GOT3 (cell line): ENCODE measurements at places on chromosomes 7 and 10.

GRCh38 chr7:68474661-68475216 lies 1123.5 kb upstream of the AUTS2 start:
- DNase-seq, result no peak

DNA sequence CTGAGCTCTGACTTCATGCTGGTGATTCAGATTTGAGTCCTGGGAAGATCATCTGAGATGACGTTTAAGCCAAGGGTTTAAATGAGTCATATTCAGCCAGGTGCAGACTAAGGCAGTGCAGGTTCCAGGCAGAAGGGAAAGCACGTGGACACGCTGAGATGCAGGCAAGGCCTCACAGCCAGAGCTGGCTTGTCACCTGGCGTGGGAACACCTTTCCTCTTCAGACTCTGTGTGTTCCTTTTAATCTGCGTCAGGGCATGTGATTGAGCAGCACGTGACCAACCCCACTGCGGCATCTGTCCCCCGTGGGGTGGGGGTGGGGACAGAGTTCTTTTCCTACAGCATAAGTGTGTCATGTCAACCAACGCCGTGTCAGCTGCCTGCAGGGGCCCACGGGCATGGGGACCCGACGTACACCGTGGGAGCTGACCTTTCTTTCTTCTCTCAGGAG lies 10.7 kb upstream of the IDI2 start:
- no peak for DNase-seq

DNA sequence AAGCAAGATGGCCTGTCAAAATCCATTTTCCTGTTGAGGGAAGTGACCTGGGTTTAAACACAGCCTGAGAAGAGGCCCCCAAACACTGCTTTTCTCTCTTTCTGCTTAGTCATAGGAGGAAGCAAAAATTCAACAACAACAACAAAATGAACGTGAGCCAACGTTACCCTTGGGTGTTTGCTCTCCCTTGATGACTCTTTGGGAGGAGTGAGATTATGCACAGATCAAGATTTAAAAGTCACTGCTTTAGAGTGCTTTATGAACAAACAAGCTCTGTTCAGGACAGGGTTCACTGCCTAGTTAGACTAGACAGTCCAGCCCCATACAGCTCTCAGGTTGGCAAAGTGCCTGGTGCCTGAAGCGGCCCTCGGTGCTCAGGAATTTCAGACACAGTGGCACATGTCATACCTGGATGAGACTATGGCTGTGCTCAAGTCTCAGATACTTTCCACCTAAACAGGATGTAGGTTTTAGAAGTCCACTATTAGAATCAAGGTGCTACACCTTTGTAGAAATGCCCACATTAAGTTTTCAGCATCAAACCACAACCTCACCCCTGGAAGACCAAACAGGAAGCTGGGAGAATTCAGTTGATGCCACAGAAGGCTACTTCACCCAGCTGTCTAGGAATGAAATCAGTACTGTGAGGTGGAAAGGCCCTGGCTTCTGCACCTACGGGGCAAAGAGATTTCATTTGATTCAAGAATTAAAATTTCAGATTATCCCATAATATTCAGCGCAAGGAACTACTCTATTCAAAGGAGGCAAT lies 38.7 kb downstream of the DENND11 start:
- DNase-seq, result no peak

GRCh38 chr10:4243651-4244050 lies 458.6 kb upstream of the KLF6 start:
- DNase-seq, result no peak

- no peak for DNase-seq
Measured at GRCh38 chr7:135281363-135281949, 47.8 kb downstream of the STRA8 start.

DNA sequence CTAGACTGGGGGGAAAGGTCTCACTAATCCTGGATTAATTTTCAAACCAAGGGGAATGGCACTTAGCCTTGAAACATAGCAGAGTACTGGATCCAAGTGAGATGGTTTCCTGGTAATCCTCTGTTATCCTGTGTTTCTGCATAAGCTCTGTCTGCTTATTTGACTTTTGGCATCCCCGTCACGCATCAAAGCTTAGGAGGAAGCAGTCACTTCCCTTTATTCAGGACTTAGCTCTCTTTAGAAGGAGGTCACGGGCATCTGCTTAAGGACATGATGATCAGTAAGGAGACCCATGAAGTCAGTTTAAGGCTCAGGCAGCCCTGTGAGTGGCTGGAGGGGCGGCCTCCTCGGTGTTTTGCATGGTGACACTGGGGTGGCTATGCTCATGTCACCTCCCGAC lies 30.0 kb downstream of the TSPAN15 start:
- DNase-seq, result no peak

DNA sequence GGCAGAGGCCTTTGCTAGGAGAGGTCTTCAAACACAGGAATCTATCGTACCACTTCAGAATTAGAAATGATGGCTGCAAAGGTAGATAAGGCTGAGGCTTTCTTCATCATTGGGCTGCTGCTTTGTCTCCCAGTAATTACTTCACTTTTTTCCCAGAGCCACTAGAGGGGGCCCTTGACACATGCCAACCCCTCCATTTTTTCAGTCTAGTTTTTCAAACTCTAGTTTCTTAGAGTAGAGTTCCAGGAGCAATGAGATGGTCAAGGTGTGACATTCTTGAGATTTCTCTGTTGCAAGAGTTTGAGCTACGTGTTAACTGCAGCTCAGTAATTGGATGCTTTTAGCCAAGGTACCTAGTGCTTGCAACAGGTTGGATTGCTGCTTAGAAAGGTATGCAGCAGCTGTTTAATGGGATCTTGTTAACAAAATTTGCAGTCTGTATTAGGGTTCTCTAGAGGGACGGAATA lies 33.8 kb upstream of the RBM20 start:
- DNase-seq, result no peak

DNA sequence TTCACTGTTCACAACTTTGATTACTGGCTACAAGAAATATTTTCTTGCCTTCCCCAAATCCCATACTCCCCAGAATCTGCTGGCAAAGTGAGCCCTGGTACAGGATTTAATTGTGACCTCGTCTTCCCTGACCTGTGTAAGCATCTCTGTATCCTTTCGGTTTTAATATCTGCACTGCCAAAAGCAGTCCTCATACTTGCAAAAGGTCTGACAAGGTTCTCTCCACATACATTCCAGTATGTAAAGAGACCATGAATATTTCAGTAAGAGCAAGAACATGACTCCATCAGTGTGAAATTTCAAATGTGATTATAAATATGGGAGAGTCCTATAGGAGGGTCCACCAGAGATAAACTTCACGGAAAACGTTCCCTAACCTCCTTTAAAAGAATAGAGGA lies 134.0 kb upstream of the TCF7L2 start:
- DNase-seq, result no peak

DNA sequence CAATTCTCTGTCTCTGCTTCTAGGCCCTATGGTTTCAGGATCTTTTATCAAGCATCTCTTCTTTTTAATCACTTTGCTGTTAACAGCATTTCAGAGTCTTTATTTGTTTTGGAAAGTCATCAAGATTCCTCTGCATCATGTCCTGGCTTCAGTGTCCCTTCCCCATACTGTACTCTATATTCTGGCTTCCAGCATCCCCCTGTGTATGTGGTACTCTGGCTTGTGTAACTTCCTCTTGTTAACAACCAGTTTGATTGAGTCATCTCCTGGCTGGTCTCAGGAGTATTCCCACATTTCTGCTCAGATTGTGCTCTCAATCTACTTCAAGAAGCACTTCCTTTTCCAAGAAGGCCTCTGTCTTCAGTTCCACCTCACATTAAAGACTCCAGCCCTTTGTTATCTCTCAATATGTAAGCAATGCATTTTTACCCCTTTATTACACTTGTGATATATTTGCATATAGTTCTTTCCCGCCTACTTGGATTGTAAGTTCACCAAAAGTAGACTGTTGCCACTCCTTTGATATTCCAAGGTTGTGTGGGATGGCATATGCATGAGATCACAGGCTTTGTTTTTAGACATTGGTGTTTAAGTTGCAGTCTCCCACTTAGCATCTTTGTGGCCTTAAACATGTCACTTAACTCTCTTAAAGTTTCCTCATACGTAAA lies 15.1 kb upstream of the ATE1 start:
- DNase-seq, result no peak

GRCh38 chr7:100781255-100781654 lies 46.1 kb downstream of the EPHB4 start:
- DNase-seq, result no peak

DNA sequence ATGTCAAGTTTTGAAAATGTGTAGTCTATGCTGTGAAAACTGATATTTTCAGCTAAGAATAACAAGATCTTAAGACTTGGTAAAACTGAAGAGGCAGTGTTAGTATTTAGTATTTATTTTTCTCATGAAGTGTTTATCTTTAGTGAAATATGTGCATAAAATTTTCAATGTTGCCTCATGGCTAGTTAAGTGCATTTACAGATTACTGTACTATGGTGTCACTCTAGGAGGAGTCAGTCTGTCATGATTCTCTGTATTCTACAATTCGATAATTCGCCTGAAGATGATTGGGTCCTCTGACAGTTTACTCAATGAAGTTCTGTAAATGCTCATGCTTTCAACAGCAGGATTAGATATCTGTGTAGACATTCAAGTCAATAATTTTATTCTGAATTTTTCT lies 488.1 kb upstream of the GRM3 start:
- DNase-seq, result no peak

GRCh38 chr7:16984375-16984774 lies 102.6 kb upstream of the AGR3 start:
- DNase-seq, result no peak

GRCh38 chr10:600876-601659 lies 88.4 kb downstream of the DIP2C start:
- no peak for DNase-seq

DNA sequence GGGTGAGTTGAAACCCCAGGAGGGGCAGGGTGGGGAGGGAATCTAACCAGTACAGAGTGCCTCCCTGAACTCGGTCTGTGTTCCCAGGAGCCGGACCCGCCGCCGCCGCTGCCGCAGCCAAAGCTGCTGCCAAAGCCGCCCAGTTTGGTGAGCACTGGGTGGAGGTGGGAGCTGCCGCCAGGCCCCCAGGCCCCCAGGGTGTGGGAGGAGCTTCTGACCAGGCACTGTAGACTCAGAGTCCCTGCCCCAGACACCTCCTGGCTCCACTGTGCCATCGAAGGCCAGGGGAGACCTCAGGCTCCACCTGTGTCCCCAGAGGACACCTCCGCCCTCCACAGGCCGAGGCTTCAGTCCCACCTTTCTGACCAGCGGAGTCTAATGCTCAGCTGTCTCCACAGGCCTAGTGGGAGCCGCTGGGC lies 20.4 kb upstream of the LIMK1 start:
- DNase-seq, result no peak

DNA sequence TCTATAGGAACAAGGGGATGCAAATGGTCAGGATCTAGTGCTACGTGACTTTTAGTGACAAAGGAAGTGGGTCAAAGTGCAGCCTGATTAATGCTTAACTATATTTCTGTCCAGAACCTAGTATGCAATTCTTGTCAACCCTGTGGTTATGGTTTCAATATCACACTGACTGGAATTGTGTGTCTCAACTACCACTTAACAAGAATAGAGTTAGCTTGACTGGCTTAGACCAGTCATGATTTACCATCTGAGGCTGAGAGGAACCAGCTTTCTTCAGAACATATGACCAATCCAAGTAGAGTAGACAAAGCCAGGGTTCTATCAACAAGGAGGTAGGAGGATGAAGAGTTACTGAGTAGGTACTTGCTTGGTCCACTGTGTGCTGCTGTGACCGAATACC lies 54.4 kb downstream of the MYPN start:
- DNase-seq, result no peak

DNA sequence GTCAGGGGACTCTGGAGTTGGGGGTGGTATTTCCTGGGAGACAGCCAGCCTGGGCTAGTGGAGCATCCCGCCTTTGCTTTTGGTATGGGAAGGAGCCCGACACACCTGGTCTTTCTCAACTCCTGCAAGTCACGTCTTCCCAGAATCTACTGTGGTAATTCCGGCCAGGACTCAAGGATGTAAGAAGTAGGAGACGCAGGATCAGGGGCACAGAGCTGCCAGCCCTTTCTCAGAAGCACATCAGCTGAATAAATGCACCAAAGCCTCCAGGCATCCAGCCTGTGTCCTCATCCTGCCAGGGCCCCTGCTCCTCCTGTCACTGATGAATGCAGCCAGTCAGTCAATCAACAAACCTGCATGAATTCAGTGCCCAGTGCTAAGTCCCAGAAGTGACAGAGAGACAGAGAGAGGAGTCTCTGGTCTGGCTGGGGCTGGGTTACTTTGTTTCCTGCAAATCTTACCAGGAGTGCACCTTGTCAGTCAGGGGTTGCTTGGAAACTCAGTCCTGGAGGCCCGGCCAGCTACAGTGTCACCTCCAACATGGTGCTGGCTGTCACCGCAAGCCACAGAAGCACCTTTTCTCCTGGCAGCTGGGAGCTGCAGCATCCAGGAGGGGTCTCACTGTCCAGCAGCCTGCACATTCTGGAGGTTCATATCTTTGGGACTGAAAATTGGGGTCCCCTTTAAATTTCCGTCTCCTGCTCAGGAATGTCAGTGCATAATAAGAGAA lies 101.8 kb downstream of the PTPRE start:
- DNase-seq, result no peak

- DNase-seq, result no peak
Measured at GRCh38 chr10:106830006-106830405, 334.5 kb downstream of the SORCS1 start.

GRCh38 chr7:111274857-111275256 lies 183.9 kb downstream of the LRRN3 start:
- DNase-seq, result no peak

DNA sequence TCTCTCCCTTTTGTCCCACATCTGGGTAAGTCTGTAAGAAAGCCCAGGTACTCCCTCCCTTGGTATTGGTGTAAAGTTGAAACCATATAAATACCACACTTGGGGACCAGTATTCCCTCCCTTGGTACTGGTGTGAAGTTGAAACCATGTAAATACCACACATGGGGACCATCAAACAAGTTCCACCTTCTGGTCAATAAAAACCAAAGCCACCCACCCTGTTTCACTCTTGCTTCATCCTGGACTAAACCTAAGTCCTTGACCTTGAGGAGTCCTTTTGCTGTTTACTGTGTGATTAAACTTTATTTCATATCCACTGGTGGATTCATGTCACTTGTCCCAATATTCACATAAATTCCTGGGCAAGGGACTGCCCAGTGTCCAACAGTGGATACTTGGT lies 8.4 kb downstream of the P4HA1 start:
- no peak for DNase-seq

- no peak for DNase-seq
Measured at GRCh38 chr7:31171216-31171785, 119.2 kb downstream of the ADCYAP1R1 start.

GRCh38 chr7:157689269-157690057 lies 352.7 kb downstream of the DNAJB6 start:
- DNase-seq, result no peak

- peak; percentile 19 for DNase-seq
Measured at GRCh38 chr7:50068850-50069551, 24.0 kb downstream of the ZPBP start.

GRCh38 chr7:132498319-132498718 lies 78.0 kb downstream of the PLXNA4 start:
- DNase-seq, result no peak

- DNase-seq, result no peak
Measured at GRCh38 chr7:43072530-43072929, 39.9 kb upstream of the HECW1 start.

- DNase-seq, result no peak
Measured at GRCh38 chr10:104445359-104445758, 91.7 kb downstream of the CFAP58 start.

GRCh38 chr7:7190142-7190541 lies 7.8 kb downstream of the C1GALT1 start:
- DNase-seq, result no peak

GRCh38 chr10:130300608-130301020 lies 164.4 kb downstream of the GLRX3 start:
- DNase-seq, result no peak
